ENCODE measurements at places on chromosomes 3 and 15. TPM values are rescaled to one million over a fixed set of nuclear protein-coding genes. Genes with fewer than 3 reads are reported as not detected.
A peak's percentile ranks its signal among the peaks of the same experiment; 100 is the strongest.

DNA sequence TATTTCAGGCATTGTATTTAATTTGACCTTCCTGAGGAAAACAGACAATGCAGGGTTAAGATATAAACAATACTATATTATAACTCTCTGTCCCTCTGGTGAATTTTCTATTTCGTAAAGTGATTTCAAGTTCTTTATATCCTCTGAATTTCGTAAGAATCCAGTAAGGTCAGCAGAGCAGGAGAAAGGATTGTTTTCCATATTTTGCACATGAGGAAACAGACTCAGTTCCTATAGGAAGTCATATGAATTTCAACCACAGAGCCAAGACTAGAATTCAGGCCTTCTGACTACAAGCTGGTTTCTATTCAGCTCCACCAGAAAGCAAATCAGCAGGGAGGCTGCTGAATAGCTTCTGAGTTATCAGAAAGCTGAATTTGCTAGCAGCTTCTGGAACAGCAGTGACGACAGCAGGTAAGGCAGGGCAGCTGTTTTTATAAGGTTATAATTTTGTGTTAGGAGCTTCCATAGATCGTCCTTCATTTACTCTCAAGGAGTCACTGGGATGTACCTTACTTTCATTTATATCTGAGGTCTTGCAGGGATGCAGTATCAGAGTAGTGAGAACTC lies 11.1 kb upstream of the PLAAT1 start:
- DNase-seq: no peak

GRCh38 chr15:70031713-70032112 lies 66.0 kb downstream of the TLE3 start:
- DNase-seq: no peak

ATP13A5 gene
- not detected for total RNA-seq

- no peak for DNase-seq
Measured at GRCh38 chr3:140469491-140469890, 208.4 kb upstream of the TRIM42 start.

GRCh38 chr3:101249522-101249921 lies 70.9 kb downstream of the IMPG2 start:
- DNase-seq: no peak

DNA sequence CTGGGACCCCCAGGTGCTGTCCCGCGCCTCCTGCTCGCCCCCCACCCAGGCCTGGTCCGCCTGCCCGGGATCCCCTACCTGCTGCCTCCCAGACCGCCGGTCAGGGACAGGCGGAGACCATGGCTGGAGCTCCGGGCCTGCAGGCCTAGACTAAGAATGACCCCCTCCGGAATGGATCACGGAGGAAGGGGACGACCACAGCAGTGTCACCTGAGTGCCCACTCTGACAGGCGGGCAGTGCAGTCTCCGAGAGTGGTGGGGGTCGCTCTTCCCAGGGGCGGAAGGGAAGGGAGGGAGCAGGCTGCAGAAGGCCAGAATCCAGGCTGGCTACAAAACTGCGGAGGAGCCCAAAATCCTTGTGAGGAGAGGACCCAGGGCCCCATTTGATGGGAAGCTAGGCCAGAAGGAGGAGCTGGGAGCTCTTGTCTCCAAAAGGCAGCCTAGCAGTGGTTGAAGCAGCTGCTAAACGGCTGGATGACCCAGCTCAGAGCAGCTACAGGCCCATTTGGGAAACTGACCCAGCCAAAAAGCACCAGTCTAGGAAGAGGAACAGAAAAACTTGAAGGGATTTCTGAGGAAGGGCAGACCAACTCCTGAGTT lies 908 bp upstream of the RAB43 start:
- DNase-seq: no peak

- no peak for DNase-seq
Measured at GRCh38 chr3:68057637-68058320, 403.4 kb upstream of the SUCLG2 start.

DNA sequence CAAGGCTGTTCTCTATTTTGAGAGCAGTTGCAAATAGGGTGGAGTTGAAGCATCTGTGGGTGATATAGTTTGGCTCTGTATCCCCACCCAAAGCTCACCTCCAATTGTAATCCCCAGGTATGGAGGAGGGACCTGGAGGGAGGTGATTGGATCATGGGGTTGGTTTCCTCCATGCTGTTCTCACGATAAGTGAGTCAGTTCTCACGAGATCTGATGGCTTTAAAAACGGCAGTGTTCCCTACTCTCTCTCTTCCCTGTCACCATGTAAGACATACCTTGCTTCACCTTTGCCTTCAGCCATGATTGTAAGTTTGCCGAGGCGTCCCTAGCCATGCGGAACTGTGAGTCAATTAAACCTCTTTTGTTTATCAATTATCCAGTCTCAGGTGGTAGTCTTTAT lies 21.0 kb downstream of the CHST2 start:
- no peak for DNase-seq

- DNase-seq: no peak
Measured at GRCh38 chr3:138445236-138445635, 10.8 kb downstream of the ESYT3 start.

DNA sequence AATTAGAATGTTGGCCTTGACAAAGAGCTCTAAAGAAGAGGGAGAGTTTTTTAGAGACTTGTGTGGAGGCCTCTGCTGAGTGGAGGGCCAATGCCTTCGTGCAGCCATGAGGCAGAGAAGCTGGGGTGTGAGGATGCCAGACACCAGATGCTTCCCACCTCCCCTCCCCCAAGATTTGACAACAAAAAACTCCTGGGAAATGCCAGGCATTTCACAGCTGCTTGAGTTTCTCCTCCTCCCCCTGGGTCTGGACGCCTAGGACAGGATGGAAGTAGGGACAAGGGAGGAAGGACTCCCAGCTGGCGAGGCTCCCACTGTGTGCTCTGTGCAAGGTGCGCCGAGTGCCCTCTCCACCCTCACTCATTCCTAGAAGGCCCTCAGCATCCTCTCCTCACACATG lies 20.1 kb downstream of the TGM4 start:
- no peak for DNase-seq

ADIPOQ gene
- total RNA-seq: 1.3 TPM

DNA sequence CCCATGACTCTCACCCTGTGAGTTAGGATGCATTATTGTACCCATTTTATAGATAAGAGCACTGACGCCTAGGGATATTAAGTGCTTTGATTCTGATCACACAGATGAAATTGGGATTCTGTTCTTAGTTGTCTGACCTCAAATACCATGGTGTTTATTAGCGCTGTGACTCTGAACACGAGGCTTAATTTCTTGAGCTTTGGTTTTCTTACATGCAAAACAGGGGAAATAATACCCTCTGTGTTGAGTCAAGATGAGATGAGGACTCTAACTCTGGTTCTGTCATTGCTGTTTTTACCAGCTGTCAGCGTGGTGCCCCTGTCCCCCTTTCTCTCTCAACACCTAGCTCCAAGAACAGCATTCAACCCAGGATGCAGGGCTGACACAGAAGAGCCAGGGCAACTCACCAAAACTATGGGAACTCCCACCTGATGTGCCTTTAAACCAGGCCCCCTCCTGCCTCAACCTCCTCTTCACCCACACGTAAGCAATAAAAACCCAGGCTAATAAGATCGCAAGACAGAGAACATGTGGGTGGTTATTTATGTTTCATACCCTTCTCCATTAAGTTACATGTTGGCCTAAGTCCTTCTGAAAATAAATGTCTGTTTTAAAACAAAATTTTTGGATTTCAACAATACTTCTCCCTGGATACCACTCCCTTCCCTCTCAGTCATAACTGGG lies 100.1 kb upstream of the SPATA12 start:
- no peak for DNase-seq

ECE2 gene
- total RNA-seq: not detected

GRCh38 chr3:184259878-184260723 lies 1.3 kb downstream of the CAMK2N2 start:
- peak; percentile 62 for DNase-seq

DNA sequence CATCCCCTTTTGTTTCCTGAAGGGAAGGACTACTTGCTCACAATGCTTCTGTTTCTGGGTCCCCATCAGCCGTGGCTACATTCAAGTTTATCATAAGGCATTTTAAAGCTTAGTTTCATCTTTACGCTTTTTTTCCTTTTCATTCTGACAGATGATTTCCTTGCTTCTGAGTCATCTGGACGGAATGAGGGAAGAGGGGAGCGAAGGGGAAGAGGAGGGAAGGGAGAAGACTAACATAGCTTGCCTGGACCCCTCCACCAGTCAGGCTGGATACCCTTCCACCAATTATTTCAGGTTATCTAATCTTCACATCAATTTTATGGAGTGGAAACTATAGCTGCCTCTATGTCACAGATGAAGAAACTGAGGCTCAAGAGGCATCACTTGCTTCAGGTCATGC lies 27.6 kb downstream of the FAM3D start:
- DNase-seq: no peak

GRCh38 chr3:189042832-189043231 lies 128.9 kb upstream of the TPRG1 start:
- no peak for DNase-seq

IQSEC1 gene
- total RNA-seq: 90.5 TPM

DNA sequence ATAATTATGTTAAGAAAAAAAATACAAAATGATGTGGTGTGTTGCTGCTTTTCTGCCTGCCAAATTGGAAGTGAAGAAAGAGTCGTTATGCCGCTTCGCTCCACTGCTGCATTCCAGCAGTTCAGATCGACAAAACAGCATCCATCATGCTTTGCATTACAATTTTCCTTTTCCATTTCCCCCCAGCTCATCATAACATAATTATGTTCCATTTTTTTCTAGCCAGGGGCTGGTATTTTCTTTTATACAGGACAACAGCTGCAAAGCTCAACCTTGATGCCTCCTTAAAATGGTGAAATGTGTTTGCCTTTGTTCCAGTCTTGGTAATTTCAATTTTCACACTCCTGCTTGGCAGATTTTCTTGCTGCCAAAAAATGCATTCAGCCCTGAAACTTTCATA lies 44.9 kb upstream of the KBTBD12 start:
- no peak for DNase-seq

DNA sequence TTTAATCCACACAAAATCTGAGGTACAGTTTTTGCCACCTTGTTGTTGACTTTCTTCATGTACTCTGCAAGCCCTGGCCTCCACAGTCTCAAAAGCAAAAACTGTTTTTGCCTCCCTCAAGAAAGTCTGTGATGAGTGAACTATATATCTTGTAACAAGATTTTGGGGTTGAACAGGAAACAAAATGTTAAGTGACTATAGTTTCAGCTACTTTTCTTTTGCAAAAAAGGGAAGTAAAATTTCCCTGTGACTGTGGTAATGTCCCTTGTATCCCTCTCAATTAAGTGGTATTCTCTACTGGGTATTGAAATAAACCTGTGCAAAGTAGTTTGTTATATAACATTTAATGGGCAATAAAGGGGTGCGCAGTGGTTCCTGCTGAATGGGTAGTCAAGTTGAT lies 21.3 kb upstream of the SCAANT1 start:
- no peak for DNase-seq

- no peak for DNase-seq
Measured at GRCh38 chr15:69395991-69396390, 18.2 kb upstream of the KIF23 start.

- no peak for DNase-seq
Measured at GRCh38 chr3:8982509-8982908, 19.2 kb upstream of the RAD18 start.

ISY1 gene
- total RNA-seq: 4.1 TPM

- no peak for DNase-seq
Measured at GRCh38 chr3:50256978-50257890, 11.7 kb upstream of the SEMA3B start.

GRCh38 chr3:56823984-56824703 lies 22.4 kb upstream of the ARHGEF3 start:
- no peak for DNase-seq

DNA sequence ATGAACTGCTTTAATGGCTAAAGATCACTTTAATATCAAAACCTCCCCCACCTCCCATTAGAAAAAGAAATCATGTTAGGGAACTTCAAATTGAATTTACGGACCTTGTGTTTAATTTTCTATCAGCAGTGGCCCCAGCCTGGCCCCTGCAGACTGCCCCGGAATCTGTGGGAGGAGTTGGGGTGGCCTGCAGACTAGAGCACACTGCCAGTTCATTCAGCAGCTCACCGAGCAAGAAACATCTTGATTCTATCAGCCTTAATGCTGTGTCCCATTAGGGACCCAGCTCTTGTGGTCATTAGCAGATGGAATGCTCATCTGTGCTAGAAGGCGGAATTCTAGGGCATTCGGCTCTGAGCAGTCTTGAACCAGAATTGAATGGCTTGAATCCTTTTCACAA lies 54.2 kb downstream of the FLNB start:
- no peak for DNase-seq

TNNC1 gene
- 1.1 TPM for total RNA-seq

- no peak for DNase-seq
Measured at GRCh38 chr15:22815766-22816165, 22.7 kb upstream of the NIPA2 start.

GRCh38 chr3:46183330-46183729 lies 24.8 kb downstream of the CCR1 start:
- DNase-seq: no peak

DNA sequence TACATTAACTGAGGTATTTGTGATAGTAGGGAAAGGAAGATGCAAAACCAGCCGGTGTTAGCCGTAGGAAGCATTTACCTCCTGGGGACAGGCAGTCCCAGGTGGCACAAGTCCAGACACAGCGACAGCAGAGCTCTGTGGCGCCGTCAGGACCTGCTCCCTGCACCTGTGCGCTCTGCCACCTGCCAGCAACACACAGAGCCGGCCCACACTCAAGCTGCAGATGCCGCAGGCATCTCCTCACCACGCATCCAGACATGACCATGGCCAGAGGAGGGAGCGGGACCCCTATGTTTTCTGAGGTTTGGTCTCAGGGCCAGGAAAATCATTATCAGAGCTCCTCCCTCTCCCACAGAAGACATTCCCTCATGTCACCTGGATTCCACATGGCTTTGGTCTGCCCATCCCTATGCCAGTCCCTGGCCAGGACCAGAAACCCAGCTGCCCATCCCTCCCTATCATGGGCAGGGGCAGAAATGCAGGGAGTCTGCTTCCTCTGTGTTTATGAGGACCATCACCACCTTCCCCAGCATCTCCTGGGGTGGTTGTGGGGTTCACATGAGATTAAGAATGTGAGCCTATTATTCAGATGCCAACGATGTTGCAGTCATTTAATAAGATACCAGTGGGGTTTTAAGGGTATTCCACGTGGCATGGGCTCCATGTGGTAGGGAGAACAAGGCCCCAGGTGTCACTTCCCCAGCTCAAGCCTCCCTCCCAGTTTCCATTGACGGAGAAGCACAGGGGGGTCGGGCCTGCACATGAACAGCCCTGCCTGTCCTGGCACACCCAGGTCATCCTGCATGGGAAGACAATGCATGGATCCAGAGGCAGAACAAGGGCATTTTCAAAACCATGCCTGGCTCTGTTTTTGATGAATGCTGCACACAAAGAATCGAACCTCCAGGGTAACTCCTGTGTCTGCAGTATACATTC lies 251.1 kb downstream of the OCA2 start:
- no peak for DNase-seq

NR2E3 gene
- 0.60 TPM for total RNA-seq

ANKRD63 gene
- total RNA-seq: not detected

HIGD2B gene
- not detected for total RNA-seq

DNA sequence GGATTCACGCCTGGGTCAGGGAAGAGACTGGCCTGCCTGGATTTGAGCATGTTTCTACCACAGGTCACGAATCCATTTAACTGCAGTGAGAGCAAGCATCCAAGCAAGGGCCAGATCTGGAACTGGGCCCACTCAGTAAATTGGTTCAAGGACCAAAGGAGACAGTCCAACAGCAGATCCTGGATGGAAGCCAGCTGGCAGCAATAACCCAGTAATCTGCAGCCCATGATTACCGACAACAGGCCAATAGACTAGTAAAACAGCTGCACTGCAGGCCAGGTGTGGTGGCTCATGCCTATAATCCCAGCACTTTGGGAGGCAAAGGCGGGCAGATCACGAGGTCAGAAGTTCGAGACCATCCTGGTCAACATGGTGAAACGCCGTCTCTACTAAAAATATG lies 11.8 kb downstream of the SAMD7 start:
- peak; percentile 95 for DNase-seq

Measured in adrenal gland (tissue), 19 donors.